Effector memory CD8-positive, alpha-beta T cell (primary cell): ENCODE measurements at places on chromosomes 7 and 10.

- peak; percentile 56 for DNase-seq
These were observed 158.2 kb downstream of the ARHGAP12 start for GRCh38 chr10:31770307-31770902.

GRCh38 chr7:1670894-1671593, 967 bp downstream of the ELFN1 start:
- DNase-seq = no peak

GRCh38 chr10:77859865-77860282, 66.7 kb downstream of the DLG5 start:
- no peak for DNase-seq

- DNase-seq = no peak
These were observed 301.0 kb downstream of the LHFPL3 start for GRCh38 chr7:104629408-104629807.

DNA sequence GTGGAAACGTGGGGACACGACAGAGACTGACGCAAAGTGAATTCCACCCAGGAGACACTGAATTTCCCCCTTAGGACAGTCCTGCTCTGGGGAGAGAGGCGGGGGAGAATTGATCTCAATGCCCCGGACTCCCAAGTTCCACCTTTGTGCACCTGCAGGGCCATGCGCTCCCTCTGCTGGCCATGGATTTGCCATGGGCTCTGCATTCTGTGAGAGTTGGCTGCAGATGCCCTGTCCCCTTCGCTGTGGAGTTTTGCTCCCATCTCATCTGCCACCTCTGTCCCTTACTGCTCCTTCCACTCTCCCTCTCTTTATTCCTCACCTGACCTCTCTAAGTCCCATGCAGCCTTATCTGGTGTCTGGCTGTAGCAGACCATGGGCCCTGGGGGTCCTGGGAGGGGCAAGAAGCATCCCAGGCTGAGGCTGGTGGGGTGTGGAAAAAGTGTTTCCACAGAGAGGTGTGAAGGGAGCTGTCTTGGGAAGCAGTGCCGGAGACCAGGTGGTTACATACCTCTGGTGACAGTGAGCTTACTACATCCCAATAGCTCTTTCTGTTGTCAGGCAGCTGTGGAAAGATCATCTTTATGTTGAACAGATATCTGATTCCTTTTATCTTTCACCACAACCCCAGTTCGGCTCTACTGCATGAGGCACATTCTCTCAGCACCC, 14.3 kb downstream of the GHRHR start:
- DNase-seq = no peak

DNA sequence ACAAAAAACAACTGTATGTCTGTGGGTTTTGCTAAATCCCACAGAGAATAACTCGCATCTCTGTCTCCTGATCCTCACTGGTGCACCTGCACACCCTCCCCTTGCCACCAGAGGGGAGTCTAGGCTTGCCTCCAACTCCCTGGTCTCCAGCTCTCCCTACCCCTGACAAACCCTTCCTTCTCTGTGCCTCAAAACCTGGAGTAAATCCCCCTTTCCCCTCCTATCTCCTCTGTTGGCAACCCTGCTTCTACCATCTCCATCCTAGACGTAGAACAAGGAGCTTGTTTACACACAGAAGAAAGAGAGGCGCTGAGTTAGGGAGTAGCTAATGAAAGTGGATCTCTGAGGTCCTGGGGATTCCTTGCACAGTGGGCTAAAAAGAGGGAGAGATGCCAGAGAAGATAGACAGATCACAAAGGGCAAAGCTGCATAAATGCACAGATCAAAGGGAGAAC, 6.0 kb downstream of the MBLAC1 start:
- peak; percentile 54 for DNase-seq

DNA sequence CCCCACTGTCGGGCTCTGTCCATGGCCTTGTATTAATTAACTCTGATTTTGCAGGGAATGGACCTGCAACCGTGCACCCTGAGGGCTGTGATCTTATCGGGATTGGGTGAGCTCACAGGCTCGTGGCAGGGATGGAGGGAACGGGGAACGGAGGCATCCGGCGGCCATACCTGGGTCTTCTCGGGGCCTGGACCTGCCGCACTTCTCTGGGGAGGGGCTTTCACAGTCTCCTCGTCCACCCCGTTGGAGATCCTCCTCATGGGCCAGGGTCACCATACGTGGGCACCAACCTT, 57.5 kb upstream of the SHH start:
- no peak for DNase-seq

GRCh38 chr10:34722404-34722803, 92.7 kb downstream of the PARD3 start:
- no peak for DNase-seq

DNA sequence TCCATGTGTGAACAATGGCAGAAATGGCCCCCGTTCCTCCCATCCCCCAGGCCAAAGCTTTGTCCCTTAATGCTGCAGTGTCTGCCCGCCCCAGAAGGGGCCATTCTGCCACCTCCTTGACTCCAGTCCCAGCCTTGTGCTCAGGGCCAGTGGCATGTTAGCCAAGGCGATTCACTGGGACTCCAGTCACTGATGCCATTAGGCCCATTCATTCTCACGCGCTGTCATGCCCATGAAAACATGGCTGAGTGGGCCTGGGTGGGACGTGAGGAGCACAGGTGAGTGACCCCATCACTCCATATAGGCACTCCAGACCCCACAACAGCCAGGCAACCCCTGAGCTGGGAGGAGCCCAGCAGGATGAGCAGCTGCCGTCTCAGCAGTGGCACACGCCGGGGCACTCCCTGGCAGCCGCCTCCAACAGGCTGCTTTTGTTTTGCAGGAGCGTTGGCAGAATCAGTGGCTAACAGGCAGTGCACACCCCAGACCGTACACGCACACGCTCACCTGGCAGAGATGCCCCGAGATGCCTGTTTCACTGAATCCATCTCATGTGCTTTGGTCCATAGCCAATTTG, 79.5 kb downstream of the TCERG1L start:
- no peak for DNase-seq

GRCh38 chr10:124647421-124648130, 96.6 kb downstream of the FAM53B start:
- DNase-seq = peak; percentile 64

DNA sequence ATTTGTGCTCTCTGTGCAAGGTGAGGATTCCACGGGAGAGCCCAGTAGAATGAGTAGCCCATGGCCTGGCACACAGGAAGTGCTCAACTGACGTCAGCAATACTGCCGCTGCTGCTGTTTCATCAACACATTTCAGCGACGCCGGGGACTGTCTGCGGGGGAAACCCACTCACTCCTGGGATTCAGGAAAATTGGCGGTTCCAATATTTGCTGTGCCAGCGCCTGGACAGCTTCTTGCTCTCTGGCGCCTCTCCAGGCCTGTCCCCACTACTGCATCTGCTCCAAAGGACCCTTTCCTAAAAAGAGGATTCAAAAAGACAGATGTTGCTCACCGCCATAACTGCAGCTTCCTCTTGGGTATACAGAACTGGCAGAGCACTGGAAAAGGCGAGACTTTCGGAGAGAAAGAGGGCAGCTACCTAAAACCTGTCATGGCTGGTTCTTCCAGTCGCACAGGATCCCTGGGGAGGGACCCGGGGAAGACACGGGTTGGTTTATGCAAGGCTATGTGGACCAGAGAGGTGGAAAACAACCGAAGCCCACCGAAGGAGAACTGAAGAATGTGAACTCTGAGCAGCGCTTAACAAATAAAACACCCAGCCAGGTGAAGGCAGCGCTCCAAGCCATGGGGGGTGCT, 39.7 kb upstream of the ENO4 start:
- no peak for DNase-seq
